ENCODE measurements at places on chromosomes 2 and 18.

GRCh38 chr2:198791623-198792022, 666.1 kb downstream of the SATB2 start:
- DNase-seq, result no peak

GRCh38 chr2:10829299-10829698, 16.7 kb upstream of the PDIA6 start:
- DNase-seq, result no peak

GRCh38 chr2:160657196-160657595, 163.6 kb upstream of the RBMS1 start:
- no peak for DNase-seq

DNA sequence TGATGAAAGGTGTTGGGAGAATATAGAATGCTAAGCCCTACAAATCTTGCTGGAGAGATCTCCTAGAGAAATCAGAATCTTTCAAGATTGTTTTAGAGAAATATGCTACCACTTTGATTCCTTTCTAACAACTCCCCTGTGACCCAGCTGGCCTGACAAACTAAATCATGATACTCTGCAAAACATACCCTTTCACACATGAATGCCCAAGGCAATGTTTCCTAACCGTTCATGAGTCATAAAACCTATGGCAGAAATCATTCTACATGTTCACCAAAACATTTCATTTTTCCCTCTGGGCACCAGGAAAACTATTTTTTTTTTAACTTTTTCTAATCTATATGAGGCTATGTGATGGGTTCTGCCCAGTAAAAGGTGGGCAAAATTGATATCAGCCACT, 77.8 kb upstream of the SETBP1 start:
- DNase-seq, result no peak

DNA sequence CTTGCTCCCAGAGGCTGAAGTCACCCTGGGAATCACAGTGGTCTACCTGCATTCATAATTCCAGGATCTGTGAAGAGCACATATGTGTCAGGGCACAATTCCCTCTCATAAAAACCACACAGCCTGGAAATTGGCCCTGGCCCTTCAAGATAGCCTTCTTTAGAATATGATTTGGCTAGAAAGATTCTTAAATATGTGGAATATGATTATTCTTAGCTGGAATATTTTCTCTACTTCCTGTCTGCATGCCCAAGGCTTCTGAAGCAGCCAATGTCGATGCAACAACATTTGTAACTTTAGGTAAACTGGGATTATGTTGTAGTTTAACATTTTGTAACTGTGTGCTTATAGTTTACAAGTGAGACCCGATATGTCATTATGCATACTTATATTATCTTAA, 24.2 kb downstream of the ICOS start:
- no peak for DNase-seq

DNA sequence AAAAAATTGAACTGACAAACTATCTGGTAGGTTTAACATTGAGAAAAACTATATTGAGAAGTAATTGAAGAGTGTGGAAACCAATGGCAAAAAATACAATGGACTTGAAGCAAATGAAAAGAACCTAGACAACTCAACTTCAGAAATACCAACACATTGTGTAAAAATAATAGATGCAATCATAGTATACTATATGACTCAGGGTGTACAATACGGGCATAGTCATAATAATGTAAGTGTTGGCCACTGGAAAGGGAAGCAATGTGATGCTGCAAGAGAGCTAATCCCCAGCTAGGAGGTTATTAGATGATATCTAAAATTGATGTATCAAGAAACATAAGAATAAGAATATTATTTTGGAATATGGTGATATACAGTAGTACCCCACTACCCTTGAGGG, 45.3 kb downstream of the SMAD7 start:
- no peak for DNase-seq

DNA sequence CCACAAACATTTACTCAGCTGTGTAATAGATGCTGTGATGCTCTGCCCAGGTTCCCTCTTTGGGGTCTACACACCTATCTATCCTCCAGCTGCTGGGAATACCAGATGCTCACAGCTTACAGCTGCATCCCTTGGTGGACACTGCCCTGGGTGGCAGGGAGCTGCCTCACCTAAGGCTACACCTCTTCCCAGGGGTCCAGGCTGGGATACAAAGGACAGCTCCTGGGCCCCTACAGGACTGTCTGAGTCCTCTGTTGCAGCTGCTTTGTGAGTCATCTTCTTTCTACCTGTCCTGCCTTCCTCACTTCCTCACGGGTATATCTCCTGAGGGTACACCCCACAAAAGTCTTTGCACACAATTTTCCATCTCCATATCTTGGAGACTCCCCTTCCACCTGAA, 27.6 kb downstream of the THNSL2 start:
- DNase-seq, result no peak

GRCh38 chr2:202376460-202377206, 506 bp downstream of the BMPR2 start:
- DNase-seq, result peak; percentile 57

DNA sequence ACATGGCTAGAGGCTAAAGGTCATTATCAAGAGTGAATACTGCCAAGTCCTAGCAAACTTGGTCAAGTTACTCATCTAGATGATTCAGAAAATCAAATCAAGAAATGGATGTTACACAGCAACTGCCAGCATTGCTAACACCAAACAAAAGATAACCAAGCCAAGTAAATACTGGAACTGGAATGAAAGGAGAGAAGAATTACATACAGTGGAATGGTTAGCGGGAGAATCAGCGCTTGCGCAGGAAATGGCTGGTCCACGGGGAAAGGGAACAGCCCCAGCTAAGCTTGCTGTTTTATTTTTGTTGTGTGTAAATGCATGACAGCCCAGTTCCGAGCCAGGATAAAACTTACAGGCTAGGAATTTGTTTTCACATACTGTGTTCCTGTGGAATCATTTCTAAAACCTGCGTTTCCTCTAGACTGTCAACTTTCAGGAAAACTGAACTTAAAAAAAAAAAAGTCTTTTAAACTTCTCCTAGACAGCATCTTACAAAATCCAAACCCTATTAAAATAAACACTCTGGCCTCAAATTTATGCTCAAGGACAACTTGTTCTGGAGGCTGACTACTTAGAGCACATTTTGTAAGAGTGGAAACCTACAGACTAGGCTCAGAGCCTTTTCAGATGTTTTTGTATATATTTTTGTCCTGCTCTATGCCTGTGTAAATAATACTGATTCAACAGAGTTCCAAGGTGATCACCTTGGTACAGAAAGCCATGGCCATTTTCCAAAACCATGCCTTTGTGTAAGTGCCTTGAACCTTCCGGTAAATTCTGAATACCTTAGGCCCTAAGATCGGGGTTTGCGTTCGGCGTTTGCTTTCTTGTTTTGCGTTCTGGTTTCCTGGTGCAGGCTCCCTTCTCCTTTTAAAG, 30.7 kb upstream of the TXNDC2 start:
- no peak for DNase-seq

- no peak for DNase-seq
These were observed 287.4 kb downstream of the PRKCE start for GRCh38 chr2:45938649-45939511.

DNA sequence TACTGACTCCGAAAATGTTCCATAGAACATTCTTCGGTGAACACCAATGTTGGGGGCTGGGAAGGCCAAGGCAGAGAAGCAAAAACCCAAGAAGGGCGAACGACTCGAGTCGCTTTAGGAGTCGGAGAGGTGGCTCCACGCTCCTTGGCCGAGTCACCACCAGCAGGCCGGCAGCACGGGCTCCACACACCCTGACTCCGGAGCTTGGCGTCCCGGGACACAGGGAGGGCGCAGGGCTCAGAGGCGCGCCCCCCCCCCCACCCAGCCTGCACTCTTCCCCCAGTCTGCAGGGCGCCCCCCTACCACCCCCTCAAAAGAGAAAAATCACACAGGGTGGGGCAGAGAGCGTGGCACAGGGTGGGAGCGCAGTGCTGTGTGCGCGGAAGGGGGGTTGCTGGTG, 7.5 kb upstream of the ADI1 start:
- DNase-seq, result no peak

DNA sequence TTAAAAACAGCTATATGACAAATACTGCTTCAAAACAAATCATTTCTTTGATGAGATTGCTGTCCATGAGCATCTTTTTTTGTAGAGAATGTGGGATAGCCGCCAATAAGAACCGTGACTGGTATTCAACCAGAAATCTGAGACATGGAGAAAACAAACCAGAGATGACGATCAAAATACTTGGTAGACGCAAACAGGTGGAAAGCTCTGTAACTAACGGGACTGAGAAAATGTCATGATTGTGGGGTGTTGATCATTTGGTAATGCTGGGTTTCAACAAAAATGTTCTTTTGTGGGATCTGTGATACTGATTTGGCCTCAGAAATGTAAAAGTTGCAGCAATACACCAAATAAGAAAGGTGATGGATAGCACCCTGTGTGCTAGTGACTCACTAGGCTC, 364.8 kb downstream of the NYAP2 start:
- no peak for DNase-seq

DNA sequence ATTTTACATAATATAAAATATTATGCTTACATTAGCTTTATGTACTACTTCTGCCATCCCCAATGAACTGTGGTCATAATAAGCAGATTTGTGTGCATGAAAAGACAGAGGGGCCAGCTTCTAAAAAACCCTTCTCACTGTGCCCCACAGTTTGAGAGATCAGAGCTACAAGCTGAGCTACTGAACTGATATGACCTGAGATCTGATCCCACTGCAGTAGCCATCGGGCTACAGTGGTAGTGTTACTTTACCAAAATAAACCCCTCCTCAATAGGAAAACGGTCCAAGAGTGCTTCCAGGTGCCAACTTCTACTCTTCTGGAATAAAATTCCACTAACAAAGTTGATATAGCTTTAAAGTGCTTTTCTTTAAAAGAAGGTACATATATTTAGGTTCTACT, 43.1 kb downstream of the IKZF2 start:
- DNase-seq, result no peak

GRCh38 chr2:15472133-15472532, 89.0 kb downstream of the NBAS start:
- no peak for DNase-seq

- DNase-seq, result no peak
These were observed 12.8 kb downstream of the NOSTRIN start for GRCh38 chr2:168814939-168815907.

- no peak for DNase-seq
These were observed 13.7 kb downstream of the HES6 start for GRCh38 chr2:238225911-238226697.

DNA sequence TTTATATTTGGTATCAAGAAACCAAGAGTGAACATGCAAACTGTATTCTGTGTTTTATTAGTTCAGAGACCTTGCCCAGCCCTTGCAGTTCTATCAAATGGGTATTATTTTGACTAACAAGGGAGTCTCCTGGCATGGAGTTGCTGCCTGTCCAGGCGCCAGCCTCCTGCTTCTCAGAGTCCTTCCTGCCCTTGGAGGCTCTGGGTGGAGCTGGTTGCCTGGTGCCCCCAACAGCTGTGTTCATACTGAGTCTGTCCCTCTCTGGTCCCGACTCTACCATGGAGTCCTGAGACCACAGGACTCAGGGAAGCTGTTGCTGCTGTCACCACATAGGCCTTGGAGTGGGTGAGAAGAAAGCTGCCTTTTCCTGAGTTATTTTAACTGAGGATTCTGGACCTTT, 26.3 kb upstream of the GREB1 start:
- DNase-seq, result no peak

DNA sequence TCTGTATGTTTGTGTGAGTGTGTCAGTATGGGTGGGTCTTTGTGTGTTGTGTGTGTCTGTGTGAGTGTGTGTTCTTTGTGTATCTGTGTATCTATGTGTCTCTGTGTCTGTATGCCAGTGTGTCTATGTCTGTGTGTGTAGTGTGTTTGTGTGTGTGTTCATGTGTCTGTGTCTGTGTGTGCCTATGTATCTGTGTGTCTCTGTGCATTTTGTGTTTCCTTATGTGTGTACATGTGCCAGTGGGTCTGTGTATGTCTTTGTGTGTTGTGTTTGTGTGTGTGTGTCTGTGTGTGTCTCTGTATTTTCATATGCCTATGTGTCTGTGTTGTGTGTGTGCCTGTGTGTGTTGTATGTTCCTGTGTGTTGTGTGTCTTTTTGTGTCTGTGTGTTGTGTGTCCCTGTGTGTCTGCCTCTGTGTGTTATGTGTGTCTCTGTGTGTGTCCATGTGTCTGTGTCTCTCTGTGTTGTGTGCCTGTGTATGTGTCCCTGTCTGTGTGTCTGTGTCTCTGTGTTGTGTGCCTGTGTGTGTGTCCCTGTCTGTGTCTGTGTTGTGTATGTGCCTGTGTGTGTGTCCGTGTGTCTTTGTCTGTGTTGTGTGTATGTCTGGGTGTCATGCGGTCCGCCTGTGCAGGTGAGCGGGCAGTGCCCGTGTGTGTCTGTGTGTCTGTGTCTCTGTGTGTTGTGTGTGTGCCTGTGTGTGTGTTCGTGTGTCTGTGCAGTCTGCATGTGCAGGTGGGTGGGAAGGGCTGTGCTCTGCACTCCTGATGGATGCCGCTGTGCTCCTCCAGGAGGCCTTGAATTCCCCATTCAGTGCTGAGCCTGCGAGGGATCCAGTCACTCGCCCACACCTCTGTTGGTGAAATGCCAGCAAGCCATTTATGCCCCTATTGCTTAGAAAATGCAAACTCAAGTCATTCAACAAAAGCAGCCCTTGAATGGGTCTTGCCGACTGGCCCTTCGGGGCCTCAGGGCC, 37.4 kb downstream of the KLHL29 start:
- no peak for DNase-seq

- no peak for DNase-seq
These were observed 101.1 kb downstream of the PIGN start for GRCh38 chr18:62085756-62086155.

DNA sequence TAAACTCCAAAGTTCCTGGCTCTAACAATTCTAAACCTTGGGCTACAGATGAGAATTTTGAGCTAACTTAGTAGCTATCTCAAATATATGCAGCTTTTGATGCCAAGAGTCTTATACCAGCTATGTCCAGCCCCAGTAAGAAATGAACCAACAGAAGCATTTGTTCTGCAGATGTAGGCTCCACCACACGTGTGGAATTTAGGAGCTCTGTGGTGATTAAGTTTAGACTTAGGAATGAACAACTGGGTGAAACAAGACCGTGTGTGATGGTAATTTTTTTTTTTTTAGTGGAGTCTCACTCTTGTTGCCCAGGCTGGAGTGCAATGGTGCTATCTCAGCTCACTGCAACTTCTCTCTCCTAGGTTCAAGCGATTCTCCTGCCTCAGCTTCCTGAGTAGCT, 179.7 kb downstream of the ANKRD30B start:
- DNase-seq, result no peak

- DNase-seq, result no peak
These were observed 240.7 kb downstream of the DCDC2C start for GRCh38 chr2:3944071-3944470.

GRCh38 chr2:37143974-37144373, 12.8 kb downstream of the EIF2AK2 start:
- DNase-seq, result no peak

GRCh38 chr18:35828591-35828990, 143.9 kb upstream of the RMP24 start:
- no peak for DNase-seq

- DNase-seq, result peak; percentile 31
These were observed 902 bp downstream of the SS18 start for GRCh38 chr18:26089293-26090129.

DNA sequence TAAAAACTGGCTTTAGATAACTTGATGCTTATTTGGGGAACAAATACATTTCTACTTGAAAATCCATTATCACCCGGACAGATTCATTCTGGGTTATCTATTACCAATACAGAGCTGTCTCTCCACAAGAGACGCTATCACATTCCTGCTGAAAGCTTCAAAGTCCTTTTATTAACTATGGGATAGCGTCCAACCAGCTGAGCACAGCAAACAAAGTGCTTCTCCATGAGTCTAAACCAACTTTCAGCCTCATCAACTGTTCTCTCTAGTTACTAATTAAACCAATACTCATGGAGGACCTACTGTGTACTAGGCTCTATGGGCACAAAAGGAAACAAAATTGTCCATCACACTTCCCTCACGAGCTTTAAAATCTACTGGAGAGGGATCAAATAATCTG, 132.8 kb downstream of the L3MBTL4 start:
- DNase-seq, result no peak

All from muscle of arm (tissue), 14 donors.